ENCODE measurements at places on chromosomes 11 and 22.

GRCh38 chr11:9607511-9607899 lies 34.0 kb downstream of the WEE1 start:
- DNase-seq, result no peak

DNA sequence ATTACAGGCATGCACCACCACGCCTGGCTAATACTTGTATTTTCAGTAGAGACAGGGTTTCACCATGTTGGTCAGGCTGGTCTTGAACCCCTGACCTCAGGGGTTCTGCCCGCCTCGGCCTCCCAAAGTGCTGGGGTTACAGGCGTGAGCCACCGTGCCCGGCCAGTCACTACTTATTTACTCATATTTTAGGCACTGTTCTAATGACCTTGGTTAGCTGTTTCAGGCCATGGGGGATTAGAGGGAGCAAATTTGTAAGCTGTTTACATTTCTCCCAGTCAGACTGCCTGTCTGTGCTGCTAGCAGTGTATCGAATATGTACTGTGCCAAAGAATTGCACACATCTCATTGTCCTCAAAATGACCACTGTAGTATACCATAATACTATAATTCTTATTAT lies 32.7 kb upstream of the PACSIN2 start:
- no peak for DNase-seq

DNA sequence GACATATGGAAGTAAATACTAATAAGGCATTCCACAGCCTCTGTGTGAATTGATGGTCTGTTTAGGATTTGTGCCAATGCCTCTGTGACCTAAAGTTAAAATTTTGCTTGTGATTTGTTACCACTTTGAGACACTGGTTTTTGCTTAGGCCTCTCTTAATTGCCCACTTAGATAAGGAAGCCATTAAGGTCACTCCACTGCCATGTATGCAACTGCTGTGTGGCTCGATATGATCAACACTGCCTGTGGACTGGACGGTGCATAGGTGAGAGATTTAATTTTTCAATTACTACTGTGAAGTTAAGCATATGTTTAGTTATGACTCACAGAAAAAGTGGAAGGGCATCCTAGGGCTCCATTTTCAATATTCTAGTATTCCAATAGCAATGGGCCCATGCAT lies 36.9 kb downstream of the CSRP3 start:
- DNase-seq, result no peak

- DNase-seq, result no peak
Measured at GRCh38 chr11:60378354-60378753, at the start of gene MS4A7. Gene MS4A7, plus strand, starts transcription at chr11:60378532. Its CDS starts 4,610 bp downstream, at chr11:60383142.

DNA sequence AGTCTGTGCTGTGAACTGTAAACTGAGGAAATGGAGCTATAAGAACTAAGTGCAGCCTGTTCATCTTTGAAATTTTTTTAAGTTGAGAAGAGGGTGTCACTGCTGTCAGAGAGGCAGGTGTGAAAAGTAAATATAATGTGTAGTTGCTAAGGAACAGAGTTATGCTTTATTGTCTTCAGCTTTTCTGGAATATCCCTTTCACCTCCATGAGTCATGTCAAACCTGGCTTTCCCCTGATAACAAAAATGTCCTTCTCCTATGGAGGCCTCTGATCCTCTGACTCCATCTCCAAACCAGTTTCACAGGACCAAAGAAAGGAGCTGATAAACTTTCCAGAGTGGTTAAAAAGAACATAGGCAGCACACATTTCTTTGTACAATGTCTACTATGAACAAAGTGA lies 12.8 kb upstream of the MUC15 start:
- DNase-seq, result no peak

GRCh38 chr22:43277987-43278601 lies 65.1 kb downstream of the SCUBE1 start:
- DNase-seq, result no peak

DNA sequence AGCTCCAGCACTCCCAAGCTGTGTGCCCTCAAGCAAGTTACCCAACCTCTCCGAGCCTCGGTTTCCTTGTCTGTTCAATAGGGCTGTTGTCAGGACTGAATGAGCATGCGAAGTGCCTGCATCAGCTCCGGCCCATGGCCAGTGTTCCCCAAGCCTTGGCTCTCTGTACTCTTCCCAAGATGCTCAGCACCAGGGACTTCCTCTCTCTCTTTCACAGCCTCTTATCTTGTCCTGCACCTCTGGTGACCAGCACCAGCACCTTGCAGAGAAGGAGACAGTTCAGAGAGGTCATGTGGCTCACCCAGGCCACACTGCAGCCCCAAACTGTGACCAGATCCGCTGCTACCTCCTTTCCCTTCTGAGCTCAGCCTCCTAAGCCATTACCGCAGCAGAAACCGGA lies 120.3 kb upstream of the ANO1 start:
- DNase-seq, result no peak

GRCh38 chr11:76721755-76722677 lies 51.5 kb upstream of the LRRC32 start:
- DNase-seq, result no peak

GRCh38 chr11:69372589-69373250 lies 78.8 kb downstream of the MYEOV start:
- DNase-seq, result no peak

- no peak for DNase-seq
Measured at GRCh38 chr11:72639502-72640375, 34.5 kb downstream of the PDE2A start.

GRCh38 chr11:66349084-66349386 lies 1.6 kb upstream of the B4GAT1 start:
- DNase-seq, result no peak

GRCh38 chr11:127035824-127036223 lies 35.3 kb upstream of the KIRREL3 start:
- DNase-seq, result no peak

GRCh38 chr11:70016666-70017367 lies 61.3 kb upstream of the ANO1 start:
- DNase-seq, result peak; percentile 74

- no peak for DNase-seq
Measured at GRCh38 chr22:43878831-43879550, 12.8 kb downstream of the PNPLA5 start.

DNA sequence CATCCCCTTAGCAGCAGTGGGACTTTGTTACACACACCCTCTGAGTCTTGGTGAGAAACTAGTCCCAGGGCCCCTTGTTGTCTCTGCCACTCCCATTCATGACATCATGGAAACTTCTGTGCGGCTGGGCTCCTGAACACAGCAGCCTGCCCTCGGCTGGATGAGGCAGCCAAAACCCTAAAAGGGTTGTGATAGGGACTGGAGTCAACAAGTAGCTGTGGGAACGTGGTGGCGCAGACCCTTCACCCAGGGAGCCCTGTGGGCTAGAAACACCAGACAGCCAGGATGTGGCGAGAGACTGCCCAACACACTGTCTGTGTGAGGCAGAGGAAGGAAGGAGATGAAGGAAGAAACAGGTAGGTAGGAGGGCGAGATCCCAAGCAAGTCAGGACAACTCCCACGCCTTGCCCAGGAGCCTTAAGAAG lies 3.9 kb downstream of the CD3D start:
- DNase-seq, result no peak

DNA sequence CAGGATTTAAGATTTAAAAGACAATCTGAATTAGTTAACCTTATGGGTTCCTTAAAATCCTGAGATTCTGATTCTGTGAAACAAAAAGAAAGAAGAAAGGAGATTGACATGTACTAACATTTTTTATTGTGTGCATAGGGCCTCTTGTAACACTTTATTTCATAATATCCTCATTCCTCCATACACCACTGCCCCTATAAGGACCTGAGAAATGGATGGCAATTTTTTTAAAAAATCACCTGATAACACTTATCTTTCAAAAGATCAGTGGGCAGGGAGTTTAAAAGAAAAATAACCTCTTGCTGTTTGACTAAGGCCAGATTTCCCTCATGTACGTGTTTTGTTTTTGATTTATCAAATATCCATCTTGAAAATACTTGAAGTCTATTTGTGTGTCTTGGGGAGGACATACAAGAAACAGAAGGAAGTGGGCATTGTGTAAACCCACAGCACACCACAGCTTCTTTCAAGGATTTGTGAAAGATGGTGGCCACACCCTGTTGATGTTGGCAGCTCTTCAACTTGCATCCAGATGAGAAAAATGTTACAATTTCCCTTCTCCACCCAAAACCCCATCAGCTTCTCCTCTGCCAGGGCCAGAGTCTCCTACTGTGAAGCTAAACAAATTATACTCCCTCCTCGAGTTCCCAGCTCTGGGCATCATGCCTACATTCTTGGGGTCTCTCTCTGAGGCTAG lies 35.0 kb upstream of the MPEG1 start:
- peak; percentile 52 for DNase-seq

DNA sequence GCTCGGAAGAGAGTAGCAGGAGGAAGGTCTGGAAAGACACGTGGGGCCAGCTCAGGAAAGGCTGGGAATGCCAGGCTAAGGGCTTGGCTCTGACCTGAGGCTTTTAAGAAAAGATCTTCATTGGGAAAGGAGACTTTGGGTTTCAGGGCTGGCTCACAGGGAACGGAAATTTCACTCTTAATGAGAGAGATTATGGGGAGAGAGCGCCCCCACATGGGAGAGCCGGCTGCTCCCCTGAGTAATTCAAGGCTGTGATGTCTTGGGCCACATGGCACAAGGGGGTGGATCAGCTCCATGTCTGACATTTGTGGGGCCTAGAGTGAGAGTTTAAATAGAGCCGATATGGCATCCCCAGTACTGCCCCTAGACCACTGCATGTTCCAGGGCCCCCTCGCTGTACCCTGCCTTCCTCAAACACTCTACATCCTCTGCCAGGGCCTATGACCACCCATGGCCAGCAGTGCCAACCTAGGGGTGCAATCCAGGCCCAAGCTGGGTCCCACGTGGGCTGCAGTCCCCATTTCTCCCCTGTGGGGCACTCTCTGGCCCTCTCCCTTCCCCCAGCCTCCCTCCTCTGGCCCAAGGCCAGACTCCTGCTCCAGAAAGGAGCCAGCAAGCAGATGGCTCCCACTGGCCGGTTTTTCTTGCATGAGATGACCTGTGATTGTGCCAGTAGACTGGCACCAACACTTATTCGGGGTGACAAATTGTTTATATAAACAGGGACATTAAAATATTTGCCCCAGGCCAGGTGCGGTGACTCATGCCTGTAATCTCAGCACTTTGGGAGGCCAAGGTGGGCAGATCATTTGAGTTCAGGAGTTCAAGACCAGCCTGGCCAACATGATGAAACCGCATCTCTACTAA lies 75.2 kb downstream of the ISX start:
- DNase-seq, result no peak

DNA sequence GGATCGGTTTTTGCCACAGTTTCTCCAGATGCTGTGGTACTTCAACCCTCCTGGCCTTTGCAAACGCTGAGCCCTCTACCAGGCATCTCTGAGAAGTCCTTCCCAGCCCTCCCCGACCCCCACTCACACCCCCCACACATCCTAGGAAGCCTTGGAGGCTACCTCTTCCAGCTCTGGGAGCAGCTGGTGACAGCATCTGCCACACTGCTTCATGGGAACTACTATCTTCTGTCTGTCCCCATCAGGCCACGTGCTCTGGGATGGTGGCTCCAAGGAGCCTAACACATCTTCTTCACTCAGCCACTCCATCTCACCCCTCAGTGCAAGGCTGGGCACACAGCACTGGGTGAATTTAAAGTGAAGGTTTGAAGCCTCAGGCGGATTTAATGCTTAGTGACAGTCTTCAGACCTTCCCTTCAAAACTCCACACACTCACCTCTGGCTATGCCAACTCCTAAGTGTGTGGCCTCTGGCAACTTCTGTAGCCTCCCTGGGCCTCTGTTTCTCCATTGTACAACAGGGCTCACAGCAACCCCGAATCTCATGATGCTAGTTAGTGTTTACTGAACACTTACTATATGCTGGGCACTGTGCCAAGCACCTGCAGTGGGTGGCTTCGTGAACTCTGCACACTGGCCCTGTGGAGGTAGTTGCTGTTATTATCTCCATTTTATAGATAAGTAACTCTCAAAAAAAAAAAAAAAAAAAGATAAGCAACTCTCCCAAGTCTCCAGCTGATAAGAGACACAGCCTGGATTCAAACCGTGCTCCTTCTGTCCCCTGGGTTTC lies 7.3 kb upstream of the TP53I11 start:
- no peak for DNase-seq

DNA sequence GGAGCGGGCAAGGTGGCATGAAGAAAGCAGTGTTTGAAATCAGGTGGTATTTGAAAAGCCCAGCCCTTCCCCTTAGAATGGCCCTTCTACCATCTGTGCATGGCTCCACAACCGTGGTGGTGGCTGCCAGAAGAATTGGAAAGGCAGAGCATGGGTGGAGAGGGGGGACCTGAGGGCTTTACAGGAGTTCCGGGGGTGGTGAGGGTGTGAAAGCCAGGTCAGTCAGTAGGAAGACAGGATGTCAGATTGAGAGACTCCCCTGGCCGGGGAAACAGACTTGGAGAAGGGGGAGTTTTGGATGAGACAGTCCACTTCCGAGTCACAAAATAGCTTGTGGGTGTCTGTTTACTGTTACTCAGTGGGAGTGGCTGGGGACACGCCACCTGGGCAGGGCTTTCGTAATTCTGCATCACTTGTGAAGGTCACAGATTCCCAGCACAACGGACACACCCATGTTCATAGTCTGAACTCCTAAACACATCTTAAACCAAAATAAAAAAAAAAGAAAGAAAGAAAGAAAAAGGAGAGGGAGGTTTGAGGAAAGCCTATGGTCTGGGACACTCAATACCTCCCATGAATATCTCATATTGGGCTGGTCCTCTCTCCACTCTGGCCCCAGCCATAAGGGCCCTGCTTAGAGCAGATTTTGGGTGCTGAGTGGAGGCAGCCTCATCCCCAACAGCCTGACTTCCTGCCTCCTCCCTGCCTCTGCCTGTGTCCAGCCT lies 24.4 kb upstream of the SMIM35 start:
- DNase-seq, result no peak

- no peak for DNase-seq
Measured at GRCh38 chr11:63855975-63856374, 17.1 kb downstream of the MARK2 start.

DNA sequence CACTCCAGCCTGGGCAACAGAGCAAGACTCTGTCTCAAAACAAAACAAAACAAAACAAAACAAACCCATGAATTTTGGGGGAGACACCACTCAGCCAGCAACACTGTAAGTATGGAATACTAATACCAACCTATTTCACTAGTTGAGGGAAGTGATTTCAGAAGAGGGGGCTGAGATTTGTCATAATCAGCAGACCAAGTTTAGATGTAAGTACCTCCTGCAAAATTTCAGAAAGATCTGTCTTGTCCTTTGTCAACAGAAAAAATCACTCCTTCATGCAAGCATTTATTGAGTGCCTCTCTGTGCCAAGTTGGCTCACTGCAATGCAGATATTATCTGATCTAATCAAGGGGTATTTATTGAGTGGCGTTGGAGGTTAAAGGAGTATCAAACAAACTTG lies 23.4 kb upstream of the ADA2 start:
- no peak for DNase-seq

Data from HS-5 (cell line).